ENCODE measurements at places on chromosomes 5 and 9. TPM values are rescaled to one million over a fixed set of nuclear protein-coding genes. Genes with fewer than 3 reads are reported as not detected.

The LHX3 gene
- 0.08 TPM for total RNA-seq

The SLC6A7 gene
- total RNA-seq, result not detected

The UGCG gene
- total RNA-seq, result 61.0 TPM

The ADGRD2 gene
- total RNA-seq, result 0.08 TPM

The NXNL2 gene
- total RNA-seq, result not detected

The PCDHB9 gene
- 0.48 TPM for total RNA-seq

The IRGM gene
- total RNA-seq, result not detected

The STC2 gene
- 8.7 TPM for total RNA-seq

The MYMK gene
- total RNA-seq, result not detected

The FSTL4 gene
- 2.8 TPM for total RNA-seq

The CRB2 gene
- not detected for total RNA-seq

The NR4A3 gene
- 0.24 TPM for total RNA-seq

The KIF4B gene
- not detected for total RNA-seq

The SOHLH1 gene
- total RNA-seq, result not detected

The FAM200C gene
- total RNA-seq, result 0.76 TPM

The EIF4EBP3 gene
- 20.7 TPM for total RNA-seq

The ADAMTS2 gene
- 3.5 TPM for total RNA-seq

DNA sequence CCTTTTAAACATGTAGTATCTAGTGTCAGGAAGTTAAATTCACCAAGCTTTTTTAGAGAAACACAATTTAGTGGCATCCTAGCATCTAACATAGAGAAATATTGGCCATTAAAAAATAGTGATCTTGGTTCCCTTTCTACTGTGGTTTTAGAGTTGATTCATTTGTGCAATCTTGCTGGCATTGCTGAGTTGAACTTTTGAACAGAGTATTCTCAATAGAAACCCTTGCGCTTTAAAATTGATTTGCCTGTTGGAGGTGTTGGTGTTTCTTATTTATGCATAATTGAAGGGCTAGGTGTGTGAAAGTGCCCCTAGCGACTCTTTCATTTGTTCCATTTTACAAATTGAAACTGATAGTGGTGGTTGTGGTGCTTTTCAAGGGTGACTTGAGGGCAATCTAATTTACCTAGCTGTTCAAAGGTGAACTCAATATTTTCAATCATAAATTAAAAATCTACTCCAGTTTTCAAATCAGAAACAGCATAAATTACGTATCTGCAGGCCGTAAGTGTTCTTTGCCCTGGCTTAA is 73.0 kb upstream of the MPDZ start:
- ATAC-seq, result no peak

GRCh38 chr5:135315386-135315785 is 83.6 kb downstream of the MACROH2A1 start:
- no peak for ATAC-seq

- no peak for ATAC-seq
Measured at GRCh38 chr5:87136733-87137132, 130.9 kb upstream of the RASA1 start.

DNA sequence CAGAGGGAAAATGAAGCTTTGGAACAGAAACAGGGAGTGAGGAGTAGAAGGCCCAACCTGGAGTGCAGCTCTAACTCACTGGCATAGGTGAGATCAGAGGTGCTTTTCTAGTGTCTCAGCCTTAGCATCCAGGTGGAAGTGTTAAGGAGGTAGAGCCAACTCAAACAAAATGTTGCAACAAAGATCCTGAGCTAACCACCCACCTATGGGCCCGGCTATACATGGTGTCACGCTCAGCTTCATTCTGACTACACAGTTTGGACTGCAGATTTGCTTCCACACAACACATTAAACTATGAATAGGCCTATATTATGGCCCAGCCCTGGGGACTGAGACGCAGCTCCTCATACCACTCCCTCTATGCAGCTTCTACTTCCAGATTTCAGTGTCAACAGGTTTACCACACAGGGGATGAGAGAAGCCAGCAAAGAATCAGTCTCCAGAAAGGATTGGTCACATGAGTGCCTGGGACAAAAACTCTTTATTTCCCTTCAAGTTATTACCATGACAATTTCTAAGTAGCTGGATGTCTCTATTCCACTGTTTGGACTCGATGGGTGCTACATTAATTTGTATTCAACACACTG is 9.0 kb downstream of the C5orf63 start:
- ATAC-seq, result peak; percentile 93

- no peak for ATAC-seq
Measured at GRCh38 chr9:34408173-34408572, 31.5 kb upstream of the MYORG start.

DNA sequence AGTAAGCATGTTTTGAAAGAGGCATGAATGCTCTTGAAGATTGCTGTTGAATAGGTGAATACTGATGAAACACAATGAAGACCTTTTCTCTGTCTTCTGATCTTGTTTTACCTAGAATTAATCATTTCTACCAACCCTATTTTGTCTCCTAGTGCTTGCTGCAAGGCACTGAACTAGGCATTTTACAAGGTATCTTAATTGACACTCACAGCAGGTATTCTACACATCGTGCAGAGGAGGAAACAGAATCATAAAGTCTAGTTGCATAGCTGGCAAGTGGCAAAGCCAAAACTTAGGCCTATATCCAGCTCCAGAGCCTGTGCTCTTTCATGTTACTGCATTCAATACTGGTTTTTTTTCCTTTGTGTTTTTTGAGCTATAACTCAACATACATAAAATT is 50.7 kb downstream of the CTNNA1 start:
- no peak for ATAC-seq

DNA sequence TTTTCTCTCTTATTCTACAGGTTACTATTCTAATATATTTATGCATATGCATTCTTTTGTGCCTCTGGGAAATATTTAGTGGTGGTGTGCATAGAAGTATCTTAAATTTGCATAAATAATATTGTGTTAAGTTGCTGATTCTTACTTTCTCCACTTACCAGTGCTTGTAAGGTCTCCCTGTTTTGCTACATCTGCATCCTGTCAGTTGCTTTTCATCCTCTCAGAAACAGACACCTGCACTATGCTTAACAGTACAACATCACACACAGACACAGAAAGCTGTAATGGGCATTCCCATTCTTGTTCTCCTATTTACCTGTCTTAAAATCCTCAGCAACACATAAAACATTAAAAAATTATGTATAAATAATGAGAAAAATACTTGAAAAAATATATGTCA is 713.3 kb upstream of the RGMB start:
- no peak for ATAC-seq

DNA sequence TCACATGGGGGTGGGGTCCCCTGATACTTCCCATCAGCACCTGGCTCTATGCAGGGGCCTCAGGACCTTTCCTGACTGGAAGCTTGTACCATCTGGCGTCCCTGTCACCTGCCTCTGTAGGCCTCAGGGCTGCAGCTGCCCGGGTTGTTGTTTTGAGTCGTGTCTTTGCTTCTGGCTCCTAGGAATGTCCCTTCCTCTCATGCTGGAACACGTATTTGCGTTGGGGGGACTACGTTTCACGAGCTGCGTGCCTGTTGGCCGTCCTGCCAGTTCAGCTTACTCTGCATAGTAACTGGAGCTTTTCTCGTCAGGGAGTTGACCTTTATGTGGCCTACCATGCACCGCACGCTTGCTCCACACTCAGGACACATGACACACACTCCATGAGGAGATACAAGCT is 54.9 kb upstream of the IRX4 start:
- ATAC-seq, result no peak

DNA sequence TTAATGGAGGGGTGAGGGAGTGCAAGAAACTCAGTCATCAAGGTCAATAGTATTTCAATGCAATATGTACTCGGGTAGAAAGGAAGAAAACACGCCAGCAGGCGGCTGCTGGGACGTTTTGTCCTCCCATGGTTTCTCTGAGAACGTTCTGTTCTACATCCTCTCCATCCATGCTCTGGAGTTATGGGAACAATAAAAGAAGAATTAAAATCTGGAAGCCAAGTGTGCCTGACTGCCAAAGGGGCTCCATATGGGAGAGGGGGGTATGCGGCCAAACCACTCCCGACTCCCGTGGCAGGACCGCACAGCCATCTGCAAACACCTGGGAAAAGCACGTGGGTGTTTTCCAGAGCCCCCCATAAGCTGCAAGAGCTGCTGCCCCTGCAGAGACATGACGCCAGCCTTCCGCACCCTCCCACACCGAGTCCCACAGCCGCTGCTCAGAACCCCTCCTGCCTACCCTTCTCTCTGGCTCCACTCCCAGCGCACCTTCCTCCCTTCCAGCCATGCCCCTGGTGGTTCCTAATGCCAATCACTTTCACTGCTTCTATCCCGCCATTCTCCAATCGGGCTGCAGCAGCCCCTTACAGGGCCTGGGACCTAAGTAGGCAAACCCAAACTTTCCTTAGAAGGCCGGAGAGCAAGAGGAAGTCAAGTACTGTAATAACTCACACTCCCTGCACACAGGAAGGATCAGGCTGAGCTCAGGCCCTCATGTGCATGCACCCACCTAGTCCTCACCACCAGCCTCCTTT is 241.6 kb downstream of the SYK start:
- ATAC-seq, result no peak

- ATAC-seq, result no peak
Measured at GRCh38 chr5:83387041-83387440, 84.5 kb upstream of the VCAN start.

- no peak for ATAC-seq
Measured at GRCh38 chr9:118482306-118482705, 778.1 kb downstream of the TLR4 start.

- ATAC-seq, result no peak
Measured at GRCh38 chr9:81565144-81565543, 124.2 kb downstream of the TLE1 start.

GRCh38 chr9:68898781-68899439 is 115.0 kb downstream of the PRKACG start:
- no peak for ATAC-seq

- ATAC-seq, result no peak
Measured at GRCh38 chr9:135887021-135887507, 20.3 kb downstream of the CAMSAP1 start.

GRCh38 chr9:18542837-18543405 is 69.0 kb downstream of the ADAMTSL1 start:
- ATAC-seq, result no peak

DNA sequence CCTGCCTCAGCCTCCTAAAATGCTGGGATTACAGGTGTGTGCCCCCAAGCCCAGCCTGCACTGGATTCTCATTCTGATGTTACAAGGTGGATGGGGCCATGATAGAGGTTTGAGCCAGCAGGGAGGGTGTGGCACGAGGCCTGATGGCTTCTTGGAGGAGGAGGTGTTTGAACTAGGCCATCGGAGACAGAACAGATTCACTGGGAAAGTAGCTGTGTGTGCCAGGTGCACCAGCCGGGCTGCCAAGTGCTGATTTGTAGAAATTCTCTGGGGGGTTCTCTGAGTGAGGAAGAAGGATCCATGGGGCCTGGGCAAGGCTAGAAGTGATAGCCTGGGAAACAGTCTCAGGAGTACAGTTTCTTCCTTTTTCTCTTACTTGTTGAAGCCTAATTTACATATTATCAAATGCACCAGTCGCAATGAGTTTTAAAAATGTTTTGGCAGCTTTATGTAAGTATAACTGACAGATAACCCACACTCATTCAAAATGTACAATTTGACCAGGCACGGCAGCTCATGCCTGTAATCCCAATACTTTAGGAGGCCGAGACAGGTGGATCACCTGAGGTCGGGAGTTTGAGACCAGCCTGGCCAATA is 31.1 kb upstream of the STXBP1 start:
- ATAC-seq, result no peak

DNA sequence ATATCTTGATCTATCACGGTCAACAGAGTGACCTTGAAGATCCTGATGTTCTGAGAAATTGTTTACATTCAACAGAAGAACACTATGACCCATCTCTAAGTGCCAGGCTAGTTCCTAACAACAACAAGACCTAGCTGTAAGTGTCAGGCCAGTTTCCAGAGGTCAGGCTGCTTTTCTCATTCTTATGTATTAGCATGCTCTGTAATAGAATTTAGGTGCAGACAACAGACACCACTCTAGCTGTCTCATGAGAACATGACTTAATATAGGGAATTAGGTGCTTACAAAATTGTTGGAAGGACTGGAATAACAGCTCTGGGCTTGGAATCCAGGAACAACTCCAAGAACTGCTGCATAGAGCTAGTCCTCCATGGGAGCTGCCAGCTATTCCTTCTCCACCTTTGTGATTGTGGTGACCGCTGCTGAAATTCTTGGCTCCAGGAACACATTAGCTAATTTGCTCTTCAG is 138.7 kb downstream of the SNX18 start:
- ATAC-seq, result no peak

DNA sequence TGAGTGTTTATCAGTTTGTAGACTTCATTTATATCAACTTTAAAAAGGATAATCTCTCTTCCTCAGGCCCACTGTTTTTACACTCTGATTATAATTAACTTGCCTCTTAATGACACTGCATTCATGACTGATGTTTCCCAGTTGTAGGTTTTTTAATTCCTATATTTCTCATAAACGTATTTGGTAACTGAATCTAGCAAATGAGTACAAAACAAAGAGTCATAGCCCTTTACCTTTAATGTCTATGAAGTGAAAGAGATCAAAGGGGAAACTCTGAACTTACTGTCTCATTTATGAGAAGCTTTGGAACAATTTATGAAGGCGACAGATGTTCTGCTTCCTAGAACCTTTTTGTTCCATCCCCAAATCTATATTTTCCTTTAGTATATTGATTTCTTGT is 56.6 kb upstream of the ABCA1 start:
- ATAC-seq, result no peak

- ATAC-seq, result no peak
Measured at GRCh38 chr9:83340451-83340850, 197.8 kb downstream of the FRMD3 start.

DNA sequence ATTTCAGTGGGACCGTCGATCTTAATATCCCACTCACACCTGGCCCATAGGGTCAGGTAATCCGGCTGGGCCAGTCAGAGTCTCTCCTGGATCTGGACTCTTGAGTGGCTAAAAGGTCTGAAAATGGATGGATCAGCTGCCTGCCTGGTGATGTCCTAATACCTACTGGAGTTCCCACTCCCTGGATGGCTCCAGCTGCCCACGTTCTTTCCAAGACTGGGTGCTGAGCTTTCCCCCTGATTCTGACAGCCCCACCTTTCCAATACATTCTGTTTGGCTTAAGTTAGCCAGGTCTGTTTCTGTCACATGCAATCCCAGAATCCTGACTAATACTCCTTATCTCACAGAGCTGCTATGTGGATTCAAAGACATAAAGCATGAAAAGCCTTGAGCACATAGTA is 10.2 kb downstream of the SH3PXD2B start:
- ATAC-seq, result no peak

DNA sequence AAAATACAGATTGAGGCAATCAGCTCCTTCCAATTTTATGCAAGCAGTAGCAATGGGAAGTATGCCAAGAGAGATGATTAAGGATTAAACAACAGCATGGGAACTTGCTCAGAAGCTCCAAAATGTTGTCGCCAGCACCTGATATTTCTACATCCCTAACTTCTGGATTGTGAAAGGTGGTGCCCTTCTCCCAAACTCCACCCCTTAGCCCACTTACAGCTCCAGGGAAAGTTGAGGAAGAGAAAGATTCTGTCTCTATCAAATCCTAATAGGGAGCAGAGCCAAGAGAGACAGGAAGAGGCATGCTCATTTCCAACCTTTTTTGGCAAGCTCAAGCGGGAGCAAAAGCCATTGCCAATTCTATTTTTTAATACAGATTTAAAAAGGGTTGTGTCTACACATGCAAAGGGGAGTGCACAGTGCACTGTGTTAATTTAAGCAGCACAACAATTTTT is 92.4 kb upstream of the NR3C1 start:
- ATAC-seq, result peak; percentile 69

- ATAC-seq, result no peak
Measured at GRCh38 chr5:56670916-56671315, 144.4 kb upstream of the MAP3K1 start.
